ENCODE measurements at places on chromosomes 3 and 15.

DNA sequence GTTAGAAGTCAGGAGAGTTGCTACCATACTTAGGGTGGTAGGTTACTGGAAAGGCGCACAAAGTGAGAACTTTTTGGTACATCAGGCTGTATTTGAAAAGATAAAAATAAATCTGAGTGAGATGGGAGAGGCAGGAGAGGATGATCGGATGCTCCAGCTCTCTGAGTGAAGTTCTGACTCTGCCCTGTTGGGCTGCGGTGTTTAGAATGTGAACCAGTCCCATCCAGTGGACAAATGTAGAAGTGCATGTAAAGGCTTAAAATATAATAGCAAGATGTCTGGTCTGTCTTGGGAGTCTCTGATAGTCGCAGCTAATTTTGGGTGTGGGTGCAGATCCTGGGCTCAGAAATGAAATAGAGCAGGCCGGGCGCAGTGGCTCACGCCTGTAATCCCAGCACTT is 30.4 kb downstream of the ACKR2 start:
- no peak for DNase-seq

GRCh38 chr3:155500194-155500818 is 206.8 kb upstream of the STRIT1 start:
- DNase-seq = no peak

DNA sequence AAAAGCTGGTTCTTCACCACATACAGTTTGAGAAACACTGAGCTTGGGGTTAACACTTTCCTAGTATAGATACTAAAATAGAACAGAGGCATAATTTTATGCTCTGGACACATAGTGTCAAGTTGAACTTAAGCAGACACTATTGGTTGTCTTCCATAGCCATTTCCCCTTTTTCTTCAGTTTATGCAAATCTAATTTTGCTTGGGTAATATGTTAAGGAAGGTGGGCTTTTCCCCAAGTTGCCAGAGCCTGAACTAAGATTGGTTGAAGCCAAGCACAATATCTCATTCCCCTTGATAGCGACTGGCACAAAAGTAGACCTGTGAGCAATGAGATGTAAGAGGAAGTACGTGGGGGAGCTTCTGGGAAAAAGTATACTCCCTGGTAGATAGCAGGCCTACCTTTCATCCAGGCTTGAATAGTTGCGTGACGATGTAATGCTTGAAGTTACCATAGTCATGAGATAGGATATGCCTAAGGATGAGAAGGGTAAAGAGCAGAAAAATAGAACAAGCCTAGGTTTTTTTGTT is 4.5 kb upstream of the POPDC2 start:
- no peak for DNase-seq

DNA sequence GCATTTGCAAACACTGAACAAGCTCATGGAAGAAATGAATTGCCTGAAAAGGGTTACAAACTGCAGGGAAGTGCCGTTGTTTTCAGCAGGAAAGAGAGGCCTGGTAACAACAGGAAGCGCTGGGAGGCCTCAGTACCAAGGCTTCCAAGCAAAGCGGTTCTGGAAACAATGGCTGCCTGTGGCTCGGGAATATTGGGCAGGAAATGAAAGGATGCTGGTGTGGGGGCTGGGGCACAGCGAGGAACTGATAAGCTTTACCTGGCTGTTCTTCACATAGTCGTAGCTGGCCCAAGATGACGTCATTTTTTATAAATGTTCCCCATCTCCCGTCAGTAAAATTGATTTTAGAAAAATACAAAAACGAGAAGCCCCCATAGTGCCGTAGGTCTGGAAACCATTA is 55.9 kb downstream of the ARHGAP31 start:
- no peak for DNase-seq

DNA sequence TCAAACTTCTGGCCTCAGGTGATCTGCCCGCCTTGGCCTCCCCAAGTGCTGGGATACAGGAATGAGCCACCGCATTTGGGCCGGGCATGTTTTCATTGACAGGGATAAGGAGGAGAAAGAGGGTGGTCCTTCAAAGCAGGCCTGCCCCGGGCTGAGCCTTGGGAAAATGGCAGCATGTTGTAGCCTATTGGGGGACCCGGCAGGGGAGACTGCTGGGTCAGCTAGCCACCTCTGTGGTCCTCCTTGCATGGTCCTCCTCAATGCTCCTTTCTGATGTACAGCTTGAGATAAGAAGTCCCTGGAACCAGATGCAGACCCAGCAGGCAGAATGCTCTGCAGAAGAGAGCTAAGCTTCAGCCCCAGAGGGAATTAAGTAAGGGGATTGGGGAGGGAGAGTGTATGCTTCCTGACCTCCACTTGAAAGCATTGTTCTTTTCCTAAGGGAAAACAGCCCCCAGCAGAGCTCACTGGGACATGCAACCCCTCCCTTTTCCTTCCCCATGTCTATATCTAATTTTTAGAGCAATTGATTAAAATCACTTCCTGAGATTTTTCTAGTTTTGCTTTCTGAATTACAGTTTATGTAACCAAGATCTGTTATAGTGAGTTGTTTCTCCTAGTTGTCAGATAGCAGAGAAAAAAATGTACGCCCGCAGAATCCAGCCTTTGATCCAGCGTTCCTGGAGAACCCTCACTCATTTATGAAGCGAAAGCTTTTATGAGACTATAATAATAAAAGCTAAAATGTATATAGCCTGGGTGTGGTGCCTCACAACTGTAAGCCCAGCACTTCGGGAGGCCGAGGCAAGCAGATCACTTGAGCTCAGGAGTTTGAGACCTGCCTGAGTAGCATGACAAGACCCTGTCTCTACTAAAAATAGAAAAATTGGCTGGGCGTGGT is 48.7 kb upstream of the VILL start:
- no peak for DNase-seq

GRCh38 chr3:13150624-13151023 is 77.4 kb upstream of the IQSEC1 start:
- DNase-seq = no peak

GRCh38 chr3:94083261-94083660 is 20.4 kb downstream of the NSUN3 start:
- DNase-seq = no peak

GRCh38 chr3:112639455-112640225 is 1.3 kb downstream of the CCDC80 start:
- no peak for DNase-seq

DNA sequence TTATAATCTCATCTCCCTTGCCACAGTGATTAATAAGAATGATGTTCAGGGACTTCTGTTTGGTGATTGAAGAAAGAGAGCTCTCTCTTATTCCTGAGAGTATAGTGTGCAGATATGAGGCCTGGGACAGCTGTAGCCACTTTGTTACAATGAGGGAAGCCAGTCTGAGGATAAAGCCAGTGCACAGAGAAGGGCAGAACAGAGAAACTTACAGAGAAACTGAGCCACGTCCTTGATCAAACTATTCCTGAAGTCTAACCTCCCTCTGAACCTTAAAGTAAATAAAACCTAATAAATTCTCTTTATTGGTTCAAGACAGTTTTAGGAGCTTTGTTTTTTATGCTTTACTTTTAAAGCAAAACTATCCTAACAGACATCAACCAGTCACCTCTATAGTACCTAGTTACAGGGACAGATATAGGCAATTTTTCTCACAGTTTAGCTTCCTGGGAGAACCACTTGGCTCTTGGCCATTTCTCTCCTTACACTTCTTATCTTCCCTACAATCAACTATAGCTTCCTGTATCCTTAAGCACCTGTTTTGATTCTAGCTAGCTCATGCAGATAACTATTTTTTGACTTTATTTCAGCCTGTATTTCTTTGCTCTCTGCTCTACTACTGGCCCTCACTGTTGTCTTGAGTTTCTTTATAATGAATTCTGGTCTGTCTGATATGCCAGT is 284.4 kb downstream of the SHQ1 start:
- no peak for DNase-seq

DNA sequence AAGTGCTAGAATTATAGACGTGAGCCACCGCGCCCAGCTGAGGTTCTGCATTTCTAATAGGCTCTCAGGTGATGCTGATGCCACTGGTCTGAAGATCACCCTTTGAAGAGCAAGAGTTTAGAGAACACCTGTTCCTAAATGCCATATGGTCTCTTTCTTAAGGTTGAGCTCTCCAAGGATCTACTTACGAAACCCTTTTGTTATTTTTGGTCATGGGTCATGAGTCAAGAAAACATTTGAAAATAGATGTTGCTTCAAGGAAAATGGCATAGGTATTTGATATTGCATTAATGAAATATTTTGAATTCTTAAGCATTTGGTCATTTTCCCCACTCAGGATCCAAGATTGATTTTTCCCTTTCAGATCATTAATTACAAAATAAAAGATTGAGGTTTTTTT is 74.7 kb upstream of the SOX2 start:
- DNase-seq = no peak

DNA sequence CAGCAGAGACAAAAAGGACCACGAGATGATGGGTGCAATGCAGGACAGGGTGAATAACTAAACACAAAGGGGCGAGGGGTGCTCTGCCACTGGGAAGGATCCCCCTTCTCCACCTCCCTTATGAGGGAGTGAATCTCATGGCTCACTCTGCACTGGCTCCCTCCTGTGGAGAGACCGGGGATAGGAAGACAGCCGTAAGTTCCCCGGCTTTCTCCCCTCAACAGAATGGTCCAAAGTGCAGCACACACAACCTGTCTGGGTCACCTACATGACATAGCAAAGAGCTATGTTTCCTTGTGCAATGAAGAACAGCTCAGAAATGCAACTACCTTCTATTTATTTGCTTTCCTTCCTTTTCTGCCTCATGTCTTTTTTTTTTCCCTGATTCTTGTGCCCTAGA is 7.8 kb upstream of the ACSBG1 start:
- no peak for DNase-seq

DNA sequence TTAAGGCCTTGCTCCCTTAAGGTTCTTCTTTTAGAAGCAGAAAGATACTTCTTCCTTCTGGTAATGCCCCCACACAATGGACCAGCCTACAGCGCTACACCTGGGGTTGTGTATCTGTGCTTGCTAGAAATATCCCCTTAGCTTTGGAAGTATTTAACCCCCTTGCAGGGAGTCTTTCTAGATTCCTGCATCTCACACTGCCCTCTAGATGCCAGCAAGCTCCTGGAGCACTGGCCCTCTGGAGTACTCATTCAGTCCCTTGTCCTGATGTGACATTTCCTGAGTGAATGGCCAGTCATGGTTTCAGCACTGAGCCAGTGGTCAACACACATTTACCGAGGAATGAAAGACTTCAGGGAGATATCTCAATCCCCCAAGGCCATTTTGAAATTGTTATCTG is 30.4 kb upstream of the RBP2 start:
- no peak for DNase-seq

GRCh38 chr3:99794485-99794884 is 23.2 kb upstream of the CMSS1 start:
- DNase-seq = no peak

- no peak for DNase-seq
Measured at GRCh38 chr15:101168898-101169494, 82.9 kb downstream of the CHSY1 start.

DNA sequence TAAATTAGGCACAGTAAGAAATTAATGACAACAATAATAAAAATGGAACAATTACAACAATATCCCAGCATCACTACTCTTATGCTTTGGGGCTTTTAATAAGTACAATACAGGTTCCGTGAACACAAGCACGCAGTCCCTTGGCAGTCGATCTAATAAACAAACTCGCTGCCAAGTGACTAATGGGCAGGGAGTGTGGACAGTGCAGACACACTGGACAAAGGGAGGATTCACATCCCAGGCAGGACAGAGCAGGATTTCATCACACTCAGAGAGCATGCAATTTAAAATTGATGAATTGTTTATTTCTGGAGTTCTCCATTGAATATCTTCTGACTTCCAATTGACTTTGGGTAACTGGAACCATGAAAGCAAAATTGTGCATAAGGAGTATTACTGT is 524.1 kb upstream of the CFAP20DC start:
- DNase-seq = no peak

DNA sequence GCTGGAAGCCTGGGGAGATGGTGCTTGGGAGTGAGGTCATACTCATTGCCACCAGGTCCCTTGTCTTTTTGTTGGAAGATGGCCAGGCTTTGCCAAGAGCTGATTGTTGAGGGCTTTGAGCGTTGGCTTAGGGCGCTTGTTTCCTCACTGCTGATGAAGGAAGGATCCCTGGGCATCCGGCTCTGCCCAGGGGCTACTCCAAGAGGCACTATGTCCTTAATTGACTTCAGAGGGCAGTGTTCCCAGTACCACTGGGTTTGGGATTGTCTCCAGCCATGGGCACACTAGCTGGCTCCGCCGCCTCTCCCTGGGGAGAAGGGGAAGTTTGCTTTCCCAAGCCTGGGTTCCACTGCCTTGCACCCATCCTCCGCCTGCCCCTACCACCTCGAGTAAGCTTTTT is 57.2 kb upstream of the RGMA start:
- DNase-seq = no peak

DNA sequence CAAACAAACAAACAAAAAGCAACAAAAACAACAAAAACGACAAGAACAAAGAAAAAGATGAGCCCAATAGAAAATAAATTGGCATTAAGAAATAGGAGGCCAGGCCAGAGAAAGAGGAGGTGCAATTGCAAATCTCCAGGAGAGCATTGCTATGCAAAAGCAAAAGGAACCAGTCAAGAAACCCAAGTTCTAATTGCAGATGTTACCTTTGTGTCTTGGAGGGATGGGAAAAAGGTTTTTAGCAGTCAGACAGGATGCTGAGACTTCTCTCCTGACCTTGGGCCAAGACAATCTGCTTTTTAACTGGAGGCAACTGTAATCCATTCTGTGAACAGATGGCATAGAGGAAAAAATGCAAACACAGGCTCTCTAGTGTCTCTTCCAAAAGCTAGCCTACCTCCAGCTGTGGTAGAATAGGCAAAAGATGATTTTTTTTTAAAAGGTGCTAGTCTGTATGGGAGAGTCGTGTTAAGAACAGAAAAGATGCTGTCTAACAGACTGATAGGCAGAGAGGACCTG is 56.4 kb downstream of the LSAMP start:
- no peak for DNase-seq

GRCh38 chr3:175606650-175607318 is 747.6 kb downstream of the NAALADL2 start:
- no peak for DNase-seq

GRCh38 chr3:10518506-10519150 is 13.2 kb upstream of the ATP2B2 start:
- DNase-seq = no peak

- DNase-seq = no peak
Measured at GRCh38 chr3:144957398-144958101, 985.9 kb downstream of the DIPK2A start.

- no peak for DNase-seq
Measured at GRCh38 chr3:180630371-180630770, 28.4 kb downstream of the TTC14 start.

- DNase-seq = no peak
Measured at GRCh38 chr3:108181172-108181571, 41.1 kb downstream of the IFT57 start.

DNA sequence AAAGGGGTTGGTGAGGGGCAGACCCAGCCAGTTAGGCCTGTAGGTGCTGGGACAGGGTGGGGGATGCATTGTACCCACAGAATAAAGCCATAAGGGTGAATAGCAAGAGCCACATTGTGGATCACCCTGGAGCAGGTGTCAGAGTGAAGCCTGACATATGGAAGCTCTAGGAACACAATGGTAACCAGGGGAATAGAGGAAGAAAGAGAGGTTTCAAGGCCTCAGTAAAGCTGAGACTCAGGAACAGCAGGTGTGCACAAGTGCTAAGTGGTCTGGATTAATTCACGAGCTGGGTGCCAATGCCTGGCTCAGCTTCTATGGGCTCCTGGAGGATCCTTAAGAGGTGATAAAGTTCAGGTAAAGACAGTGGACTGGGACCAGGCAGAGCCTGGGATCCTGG is 323.7 kb upstream of the CTNNB1 start:
- DNase-seq = no peak

- no peak for DNase-seq
Measured at GRCh38 chr15:32966512-32966911, 228.0 kb downstream of the FMN1 start.
